Fibroblast of skin of left quadriceps (primary cell): ENCODE measurements at places on chromosomes 6 and 20.

GRCh38 chr6:127111526-127111925 is 6.9 kb upstream of the RSPO3 start:
- no peak for DNase-seq

DNA sequence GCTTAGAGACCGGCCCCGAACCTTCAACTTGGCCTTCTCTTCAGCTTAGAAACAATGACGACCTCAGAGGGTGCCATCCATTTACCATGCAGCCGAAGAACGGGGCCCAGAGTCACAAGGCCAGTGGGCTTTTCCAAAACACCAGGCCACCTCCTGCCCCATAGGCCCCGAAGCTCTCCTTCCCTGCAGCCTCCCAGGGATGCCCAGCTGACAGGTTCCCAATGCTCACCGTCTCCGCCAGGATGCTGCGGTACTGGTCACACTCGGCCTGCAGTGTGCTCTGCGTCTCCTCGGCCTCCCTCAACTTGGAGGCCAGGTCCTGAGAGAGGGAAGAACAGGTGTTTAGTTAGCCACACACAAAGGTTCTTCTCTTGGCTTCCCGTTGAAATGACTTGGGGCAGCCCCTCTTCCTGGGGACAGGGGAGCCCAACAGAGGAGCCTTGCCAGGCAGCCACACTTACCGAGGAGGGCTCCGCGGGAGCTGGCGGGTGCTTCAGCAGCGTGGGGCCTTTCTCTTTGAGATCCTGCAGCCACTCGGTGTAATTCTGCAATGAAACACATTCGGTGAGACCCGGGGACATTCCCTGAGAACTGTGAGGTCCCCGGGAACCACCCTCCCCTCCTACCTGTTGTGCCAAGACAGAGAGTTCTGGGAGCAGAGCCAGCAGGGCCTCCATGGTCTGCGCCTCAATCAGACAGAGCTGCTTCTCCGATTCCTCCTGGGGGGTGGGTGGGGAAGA is 51.5 kb downstream of the DSTN start:
- no peak for DNase-seq

GRCh38 chr6:47064274-47064673 is 22.1 kb upstream of the ADGRF1 start:
- DNase-seq = no peak

- DNase-seq = no peak
Observed at GRCh38 chr6:79602859-79603258, 28.3 kb upstream of the SH3BGRL2 start.

- DNase-seq = no peak
Observed at GRCh38 chr6:12593771-12594529, 122.6 kb upstream of the PHACTR1 start.

DNA sequence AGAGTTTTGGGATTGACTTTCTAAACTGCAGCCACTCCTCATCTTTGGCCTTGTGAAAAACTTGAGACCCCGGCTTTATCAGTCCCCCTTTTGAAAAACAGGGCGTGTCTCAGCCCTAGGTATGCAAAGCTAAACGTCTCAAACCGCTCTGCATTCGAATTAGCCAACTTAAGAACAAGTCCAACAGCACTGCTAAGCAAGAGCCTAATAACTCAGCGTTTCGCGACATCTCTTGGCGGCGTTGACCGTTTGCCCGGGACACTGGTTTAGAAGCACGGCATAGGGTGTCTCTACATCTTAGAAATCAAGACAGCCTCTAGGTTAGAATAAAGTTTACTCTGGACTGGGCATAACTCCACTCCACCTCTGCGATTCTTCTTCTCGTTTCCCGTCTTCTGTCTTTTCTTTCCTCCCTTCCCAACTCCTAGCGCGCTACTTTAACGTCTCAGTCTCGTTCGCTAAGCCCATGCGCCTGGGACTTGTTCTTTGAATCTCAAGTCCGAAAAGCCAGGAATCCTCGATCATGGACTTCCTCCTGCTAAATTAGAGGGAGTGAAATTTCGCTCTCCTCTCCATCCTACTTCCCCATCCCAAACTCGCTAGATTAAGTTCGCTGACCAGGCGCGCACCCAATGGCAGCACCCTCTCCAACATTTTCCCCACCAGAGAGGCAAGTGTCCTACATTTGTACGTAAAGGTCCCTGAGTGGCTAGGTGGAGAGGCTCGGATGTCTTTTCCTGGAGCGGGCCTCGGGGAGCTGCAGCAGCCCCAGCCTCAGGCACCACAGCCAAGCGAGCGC is 10.5 kb upstream of the TFAP2A start:
- DNase-seq = no peak

GRCh38 chr20:33165416-33166055 is 2.4 kb upstream of the BPIFA2 start:
- DNase-seq = no peak

GRCh38 chr6:143333749-143334520 is 116.6 kb downstream of the ADAT2 start:
- DNase-seq = no peak

- DNase-seq = no peak
Observed at GRCh38 chr6:15515660-15516375, 147.0 kb downstream of the DTNBP1 start.

DNA sequence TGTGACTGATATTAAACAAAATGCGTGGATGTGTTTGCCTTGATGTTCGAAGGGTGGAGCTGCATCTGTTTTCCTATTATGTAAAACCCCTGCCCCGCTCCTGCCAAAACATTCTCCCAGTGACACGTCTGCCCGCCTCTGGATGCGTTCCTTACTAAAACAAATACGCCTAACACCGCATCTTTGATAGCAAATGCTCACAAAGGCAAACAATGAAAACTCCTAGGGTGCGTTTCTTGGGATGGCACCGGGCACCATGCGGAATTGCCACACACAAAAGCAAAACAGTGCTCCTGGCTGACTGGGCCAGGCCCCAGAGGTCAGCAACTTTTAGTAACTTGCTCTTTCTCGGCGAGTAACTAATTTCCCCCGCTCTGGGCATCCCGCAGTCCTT is 9.0 kb upstream of the FOXC1 start:
- DNase-seq = no peak

GRCh38 chr20:4141291-4142240 is 126.2 kb upstream of the RNF24 start:
- no peak for DNase-seq

- peak; percentile 39 for DNase-seq
Observed at GRCh38 chr6:1477432-1478090, 88.2 kb downstream of the FOXF2 start.

DNA sequence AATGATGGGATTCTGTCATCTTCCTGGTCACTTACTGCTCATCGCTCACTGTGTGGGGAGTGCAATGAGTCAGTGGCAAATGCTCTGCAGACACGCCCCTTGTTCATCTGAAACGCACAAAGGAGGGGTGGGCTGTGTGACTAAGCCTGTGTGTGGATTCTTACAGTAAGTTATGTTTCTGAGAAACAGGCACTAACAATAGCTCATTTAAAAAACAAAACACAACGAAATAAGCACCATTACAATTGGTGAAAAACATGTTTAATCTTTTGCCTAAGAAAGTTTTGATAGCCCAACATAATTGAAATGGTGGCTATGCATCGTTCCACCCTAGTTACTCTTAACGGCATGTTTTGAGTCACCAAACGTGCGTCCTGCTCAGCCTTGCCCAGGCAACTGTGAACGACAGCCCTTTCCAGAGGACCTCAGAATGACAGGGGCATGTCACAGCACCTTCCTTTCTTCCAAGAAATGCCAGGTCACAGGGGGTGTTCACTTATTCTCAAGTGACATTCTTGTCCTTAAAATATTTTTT is 118.4 kb upstream of the SGK1 start:
- peak; percentile 83 for DNase-seq

- DNase-seq = no peak
Observed at GRCh38 chr20:45945678-45946148, 11.2 kb downstream of the PCIF1 start.

DNA sequence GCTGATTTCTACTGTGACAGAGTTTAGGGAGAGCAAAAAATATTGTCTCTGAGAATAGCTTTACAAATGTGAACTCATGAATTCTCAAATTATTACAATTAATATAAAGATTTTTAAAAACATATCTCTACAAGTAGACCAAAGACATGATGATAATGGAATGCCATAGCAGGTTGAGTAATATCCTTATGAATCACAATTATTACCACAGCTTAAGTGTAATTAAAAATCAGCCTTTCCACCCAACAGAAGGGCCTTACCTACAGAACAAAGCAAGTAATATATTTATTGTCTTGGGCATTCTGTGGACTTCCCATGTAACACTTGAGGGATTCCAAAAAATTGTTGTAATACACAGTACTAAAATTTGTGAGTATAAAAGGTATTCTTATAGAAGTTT is 1099.6 kb upstream of the GJE1 start:
- no peak for DNase-seq

- DNase-seq = no peak
Observed at GRCh38 chr6:30344191-30344867, 627 bp upstream of the RPP21 start.

DNA sequence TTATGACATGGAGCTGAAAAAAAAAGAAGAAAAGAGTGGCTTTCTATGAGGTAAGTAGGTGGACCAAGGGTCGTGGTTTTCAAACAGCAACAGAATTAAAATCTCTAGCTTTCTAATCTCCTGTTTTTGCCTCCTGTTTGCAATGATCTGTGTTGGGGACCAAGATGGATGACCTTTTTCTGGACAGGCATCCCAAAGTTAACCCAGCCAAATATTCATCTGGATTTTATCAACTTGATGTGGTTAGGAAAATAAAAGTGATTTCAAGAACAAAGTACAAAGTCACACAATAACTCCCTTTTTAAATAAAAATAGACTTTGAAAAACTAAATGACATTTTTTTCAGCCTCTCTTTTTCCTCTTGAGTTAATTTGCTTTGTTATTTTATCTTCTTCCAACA is 282.1 kb upstream of the PRDM1 start:
- no peak for DNase-seq
